ENCODE measurements at places on chromosomes 5 and 9.

- DNase-seq, result no peak
These were observed 62.5 kb upstream of the PLPP1 start for GRCh38 chr5:55597014-55597981.

DNA sequence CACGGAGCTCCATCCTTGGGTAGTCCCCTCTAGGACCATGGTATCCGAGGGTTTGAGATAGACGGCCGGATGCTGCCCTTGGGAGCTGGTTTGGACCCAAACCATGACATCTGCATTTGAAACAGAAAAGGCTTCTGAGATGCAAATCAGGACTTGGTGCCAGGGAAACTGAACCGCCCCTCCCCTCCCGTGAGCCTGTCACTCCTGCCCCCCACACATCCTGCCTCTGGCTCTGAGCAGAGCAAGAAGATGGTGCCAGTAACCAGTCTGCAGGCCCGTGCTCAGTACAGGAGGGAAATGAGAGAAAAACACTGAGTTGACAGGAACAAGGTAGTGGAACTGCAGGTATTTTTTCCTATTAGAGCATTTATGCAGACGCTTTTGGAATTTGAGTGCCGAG, 18.6 kb downstream of the ARPC5L start:
- no peak for DNase-seq

DNA sequence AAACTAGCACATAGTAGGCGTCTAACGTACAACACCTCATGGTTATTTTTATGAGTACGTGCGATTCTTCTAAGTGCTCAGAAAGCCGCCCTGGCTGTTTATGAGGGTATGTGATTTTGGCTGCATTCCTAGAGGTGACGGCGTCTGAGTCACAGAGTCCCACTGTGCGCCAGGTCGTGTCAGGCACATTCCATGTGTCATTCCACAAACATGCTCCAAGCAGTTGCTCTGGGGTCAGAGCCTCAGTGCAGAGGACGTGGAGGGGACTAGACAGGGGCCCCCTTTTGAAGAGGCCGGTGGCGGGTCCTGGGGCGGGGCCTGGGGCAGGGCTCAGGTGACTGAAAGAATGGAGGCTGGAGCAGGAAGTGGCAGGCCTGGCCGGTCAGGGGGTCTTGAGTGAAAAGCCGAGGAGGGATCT, 51.9 kb downstream of the NEK6 start:
- no peak for DNase-seq

DNA sequence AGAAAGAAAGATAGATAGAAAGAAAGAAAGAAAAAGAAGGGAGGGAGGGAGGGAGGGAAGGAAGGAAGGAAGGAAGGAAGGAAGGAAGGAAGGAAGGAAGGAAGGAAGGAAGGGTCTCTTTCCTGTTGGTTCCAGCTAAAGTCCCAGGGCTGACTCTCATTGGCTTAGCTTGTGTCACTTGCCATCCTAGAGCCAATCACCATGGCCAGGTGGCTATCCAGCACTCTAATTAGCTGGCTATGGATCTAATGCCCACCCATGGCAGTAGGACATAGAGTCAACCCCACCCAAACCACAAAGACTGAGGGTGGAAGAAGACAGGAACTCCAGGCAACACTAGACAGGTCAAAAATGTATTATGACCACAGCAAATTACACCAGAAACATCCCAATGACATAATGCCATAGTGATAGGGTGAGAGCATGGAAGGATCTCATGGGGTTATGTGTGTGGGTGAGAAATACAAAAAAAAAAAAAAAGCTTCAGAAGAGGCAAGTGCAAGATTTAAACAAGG, 10.8 kb upstream of the CPLX2 start:
- DNase-seq, result no peak

- DNase-seq, result no peak
These were observed 2032.6 kb downstream of the MAT2B start for GRCh38 chr5:165538065-165538464.

- DNase-seq, result no peak
These were observed 27.5 kb downstream of the SEC61B start for GRCh38 chr9:99249619-99250018.
